HEK293T (cell line): ENCODE measurements at places on chromosomes 12 and 14.

DNA sequence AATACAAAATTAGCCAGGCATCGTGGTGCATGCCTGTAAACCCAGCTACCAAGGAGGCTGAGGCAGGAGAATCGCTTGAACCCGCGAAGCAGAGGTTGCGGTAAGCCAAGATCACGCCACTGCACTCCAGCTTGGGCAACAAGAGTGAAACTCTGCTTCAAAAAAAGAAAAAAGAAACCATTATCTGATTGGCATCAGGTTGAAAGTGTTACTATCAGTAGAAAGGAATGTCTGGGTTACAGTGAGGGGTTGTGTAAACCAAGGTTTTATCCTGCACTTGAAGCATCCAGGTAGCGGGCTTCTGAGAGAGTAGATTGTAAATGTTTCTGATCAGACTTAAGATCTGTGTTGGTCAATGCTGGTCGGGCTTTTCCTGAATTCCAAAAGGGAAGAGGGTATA, 14.1 kb upstream of the OXA1L start:
- no peak for DNase-seq

- DNase-seq, result no peak
These were observed 22.6 kb downstream of the PRKCH start for GRCh38 chr14:61343991-61344405.

DNA sequence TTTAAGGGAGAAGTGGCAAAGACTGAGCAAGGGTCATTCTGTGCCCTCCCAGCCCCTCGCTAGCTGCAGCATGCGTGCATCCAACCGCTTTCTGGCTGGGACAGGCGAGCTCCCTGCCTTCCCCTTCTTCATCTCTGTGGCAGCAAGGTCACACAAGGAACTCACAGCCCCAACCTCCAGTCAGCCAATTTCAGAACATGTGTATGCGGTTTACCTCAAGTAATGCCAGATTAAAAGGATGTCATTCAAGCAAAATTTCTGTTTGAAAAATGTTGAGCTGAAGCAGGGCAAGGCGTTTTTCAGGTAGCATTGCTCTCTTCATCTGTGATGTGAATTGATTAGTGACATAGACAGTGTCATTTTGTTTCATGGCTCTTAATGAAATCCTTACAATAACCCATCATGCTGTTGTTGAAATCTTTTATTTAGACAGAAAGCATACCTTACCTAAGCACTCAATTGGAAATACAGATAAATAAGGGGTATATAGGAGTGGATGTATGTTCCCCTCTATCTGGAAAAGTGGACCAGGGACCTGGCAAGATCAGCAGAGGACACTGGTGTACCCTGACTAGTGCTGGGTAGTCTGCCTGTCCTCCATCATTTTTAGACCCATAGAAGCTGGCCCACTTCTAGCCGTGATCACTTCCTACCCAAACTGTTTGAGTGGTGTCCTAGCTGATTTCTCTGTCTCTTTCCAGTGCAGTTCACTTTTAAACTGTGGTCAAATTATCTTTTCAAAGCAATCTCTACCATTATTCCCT, 82.8 kb upstream of the NEDD1 start:
- DNase-seq, result no peak

DNA sequence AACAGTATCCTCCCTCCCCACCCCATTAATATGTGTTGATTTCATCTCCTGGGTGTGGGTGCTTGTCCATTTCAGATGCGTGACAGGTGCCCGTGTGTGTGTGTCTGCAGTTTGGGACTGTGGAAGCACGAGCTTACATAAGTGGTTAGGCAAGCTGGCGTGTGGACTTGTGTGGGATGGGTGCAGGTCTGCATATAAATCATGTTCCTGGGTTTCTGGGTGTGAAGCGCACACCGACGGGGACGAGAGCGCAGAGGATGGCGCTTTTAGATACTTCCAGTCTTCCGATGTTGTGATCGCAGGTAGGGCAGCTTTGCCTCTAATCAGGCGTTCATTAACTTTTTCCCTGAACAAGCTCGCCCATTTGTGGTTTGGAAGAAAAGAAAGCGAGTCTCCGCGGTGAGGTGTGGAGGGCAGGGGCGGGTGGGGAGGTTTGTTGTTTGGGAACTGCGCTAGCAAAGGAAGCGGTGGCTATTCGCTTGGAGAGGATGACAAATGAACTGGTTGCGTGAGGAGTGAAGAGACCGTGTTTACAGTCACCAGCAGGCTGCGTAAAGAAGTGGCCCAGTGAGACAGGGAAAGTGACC, 865 bp downstream of the RGS6 start:
- peak; percentile 16 for DNase-seq

DNA sequence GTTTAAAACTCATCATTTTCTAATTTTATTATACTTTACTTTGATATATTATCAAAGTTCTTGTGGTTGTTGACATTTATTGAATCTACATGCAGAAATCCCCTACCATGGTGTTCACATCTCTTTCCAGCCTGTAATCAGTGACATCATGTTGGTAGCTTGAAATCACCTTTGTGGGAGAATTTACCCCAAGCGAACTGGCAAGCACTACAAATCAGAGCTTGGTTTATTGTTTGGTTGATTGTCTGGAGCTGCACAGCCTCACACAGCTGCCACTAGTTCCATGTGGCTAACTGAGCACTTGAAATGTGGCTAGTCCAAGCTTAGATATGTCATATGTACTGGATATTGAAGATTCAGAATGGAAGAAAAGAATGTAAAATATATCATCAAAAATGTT, 15.4 kb upstream of the KRT5 start:
- DNase-seq, result no peak

- peak; percentile 86 for DNase-seq
These were observed 9.5 kb downstream of the NOC4L start for GRCh38 chr12:132153501-132154340.

- DNase-seq, result no peak
These were observed 35.1 kb downstream of the ST8SIA1 start for GRCh38 chr12:22299294-22299912.

DNA sequence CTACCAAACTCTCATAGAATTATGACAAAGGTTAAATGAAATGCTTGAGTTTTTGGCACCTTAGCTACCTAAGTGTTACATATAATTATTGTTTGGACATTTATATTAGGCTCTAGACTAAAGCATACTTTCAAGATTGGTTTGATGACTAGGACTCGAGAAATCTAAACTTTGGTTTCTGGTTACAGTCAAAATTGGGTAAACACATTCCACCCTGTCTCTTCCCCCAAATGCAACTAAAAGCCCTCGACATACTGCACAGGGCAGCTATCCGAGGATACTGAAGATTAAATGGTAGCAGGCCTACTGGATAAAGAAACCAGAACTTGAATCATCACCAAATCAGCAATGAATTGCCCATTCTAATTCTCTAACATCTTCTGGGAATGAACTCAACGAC, 369.1 kb downstream of the PRKD1 start:
- DNase-seq, result no peak

- DNase-seq, result no peak
These were observed 43.0 kb downstream of the DIP2B start for GRCh38 chr12:50547742-50548141.

DNA sequence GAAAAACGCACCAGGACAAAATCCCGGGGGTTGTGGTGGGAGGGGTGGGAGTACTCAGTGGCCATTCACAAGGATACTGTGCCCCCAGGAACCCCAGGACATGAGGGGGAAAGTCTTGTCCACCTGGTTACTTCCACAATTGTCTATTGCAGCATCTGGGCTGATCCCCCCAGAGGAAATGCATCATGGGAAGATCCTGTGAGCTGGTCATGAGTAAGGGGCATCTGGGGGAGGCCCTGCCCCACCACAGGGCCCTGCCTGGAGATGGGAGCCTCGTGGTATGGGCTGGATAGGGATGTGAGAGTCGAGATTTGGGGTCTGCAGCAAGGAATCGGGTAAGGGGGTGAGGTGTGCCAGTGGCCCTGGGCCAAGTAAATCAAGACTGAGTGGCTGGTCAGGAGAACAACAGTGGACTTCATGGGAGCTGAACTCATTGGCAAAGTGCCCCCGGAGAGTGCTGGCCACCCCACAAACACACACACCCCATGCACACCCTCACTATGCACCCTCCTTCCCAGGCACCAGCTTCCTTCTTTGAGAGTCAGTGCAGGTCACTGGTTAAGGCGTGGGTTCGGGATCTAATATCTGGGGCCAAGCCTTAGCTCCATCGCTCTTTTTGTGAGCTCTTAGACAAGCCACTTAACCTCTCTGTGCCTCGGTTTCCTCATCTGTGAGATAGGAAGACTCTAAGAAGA, 3.0 kb upstream of the SERPINA1 start:
- no peak for DNase-seq

GRCh38 chr14:97055355-97055754, 258.2 kb downstream of the VRK1 start:
- DNase-seq, result no peak

DNA sequence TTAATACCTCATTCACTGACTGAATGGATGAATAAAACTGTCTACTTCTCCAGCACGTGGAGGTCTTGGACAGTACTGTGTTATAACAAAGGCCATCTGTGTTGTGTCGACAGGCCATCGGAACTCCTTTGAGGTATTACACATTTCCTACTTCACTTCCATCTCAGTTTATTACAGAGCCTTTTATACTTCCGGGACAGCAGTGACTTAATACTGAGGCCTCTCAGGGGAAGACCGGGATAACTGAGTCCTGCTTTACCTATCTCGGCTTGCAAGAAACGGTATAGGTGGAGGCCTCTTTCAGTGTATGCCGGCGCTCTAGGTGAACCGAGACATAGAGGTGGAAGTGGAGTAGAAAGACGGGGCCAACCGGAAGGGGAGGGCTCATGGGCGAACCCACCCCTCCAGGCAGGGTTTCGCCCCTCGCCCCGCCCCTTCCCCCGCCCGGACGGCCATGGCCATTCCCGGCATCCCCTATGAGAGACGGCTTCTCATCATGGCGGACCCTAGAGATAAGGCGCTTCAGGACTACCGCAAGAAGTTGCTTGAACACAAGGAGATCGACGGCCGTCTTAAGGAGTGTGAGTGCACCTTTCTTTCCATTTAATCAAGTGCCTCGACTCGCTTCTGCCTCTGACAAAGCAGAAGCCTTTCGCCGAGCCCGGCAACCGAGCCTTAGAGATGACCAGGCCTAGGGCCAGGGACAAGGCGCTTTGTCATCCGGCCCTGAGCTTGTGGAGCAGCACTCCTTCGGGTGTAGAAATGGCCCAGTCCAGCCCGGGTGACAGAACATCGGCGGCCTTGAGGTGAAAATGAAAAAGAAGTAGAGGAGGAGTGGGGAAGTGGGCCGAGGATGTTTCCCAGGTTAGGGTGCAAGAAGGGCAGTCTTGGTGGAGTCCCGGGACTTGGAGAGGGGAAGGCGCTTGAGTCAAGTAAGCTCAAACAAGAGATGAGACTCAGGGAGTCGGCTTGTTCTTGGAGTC, at the start of gene PSMC6:
TSS of gene PSMC6 (plus strand) at position 477 of the 983 bp plus-strand sequence. CDS start at position 497, 20 bp downstream.
- peak; percentile 96 for DNase-seq

GRCh38 chr14:68791902-68792677, 777 bp downstream of the ZFP36L1 start:
- no peak for DNase-seq

- no peak for DNase-seq
These were observed 88.2 kb downstream of the RASSF9 start for GRCh38 chr12:85747941-85748495.

- no peak for DNase-seq
These were observed 7.3 kb downstream of the ANKLE2 start for GRCh38 chr12:132754160-132754932.

DNA sequence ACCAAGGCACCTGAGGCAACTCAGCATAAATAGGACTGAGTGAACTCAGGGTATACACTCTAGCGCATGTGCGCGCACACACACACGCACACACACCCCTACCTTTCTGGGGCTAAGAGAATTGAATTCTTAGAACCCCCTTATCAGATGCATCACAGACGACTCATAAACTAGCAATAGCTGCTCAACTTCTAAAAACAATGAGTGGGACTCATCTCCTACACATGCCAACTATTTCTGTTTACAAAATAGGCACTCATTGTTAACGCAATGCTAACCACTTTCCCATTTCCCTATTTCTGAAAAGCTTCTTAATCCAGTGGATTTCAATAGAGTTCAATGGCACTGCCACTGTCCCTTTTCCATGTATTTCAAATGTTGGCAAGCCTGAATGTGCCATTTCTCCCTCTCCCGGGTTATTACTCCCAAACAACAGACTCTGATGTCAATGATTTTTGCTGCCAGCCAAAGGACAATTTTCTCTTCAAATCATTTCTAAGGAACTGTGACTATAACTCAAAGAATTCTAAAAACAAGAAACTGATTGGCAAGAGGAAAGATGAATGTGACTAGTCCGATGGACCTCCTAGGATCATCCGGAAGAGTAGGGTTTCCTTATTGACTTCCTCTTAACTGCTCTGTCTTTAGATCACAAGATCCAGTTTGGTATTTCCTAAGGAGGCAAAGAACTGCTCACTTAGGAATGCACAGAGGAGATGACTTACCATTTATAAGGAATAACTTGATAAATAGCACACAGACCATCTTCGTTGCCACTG, 48.8 kb downstream of the SLC38A1 start:
- no peak for DNase-seq

- no peak for DNase-seq
These were observed 46.8 kb downstream of the ACACB start for GRCh38 chr12:109163167-109163566.

DNA sequence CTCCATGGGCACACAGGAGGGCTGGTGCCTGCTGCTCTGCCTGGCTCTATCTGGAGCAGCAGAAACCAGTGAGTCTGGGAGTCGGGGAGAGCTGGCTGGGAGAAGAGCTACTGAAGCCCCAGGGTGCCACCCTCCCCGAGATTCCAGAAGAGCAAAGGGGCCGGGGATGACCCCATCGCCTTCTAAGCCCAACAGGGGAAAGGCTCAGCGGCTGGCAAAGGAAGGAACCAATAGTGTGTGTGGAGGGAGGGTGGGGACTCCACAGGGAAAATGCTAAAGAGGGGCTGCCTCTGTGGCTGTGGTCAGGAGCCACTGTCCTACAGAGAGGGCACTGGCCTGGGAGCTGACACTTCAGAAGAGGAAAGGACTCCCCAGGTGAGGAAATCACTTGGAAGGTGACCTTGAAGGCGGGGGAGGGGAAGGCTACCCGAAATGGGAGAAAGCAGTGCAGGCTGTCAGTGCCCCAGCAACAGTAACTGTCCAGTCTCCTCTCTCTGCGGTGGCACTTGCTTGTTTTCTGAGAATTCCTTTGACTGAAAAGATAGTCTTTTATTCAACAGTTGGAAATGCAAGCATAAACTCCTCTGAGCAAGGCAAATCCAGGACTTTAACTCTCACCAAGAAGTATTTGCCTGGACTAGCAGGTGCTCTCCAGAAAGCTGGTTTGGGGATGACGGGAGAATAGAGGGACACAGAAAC, 552 bp downstream of the TAPBPL start:
- no peak for DNase-seq

DNA sequence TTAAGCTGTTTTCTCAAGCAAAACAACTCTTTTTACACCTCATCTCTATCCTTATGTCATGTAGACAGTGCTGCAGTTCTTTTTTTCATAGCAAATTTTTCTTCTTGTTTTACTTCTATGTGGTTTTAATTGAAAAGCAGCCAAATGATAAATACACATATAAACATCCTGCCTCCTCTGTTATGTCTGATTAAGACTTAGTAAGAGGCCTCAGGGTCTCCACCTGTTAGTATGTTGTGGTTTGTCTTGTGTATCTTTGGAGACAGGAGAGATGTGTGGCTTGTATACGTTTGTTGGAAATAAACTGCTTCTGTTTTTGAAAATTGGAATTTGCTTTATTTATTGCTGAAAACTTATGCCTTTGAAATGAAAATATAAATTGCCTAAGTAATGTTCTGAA, 32.0 kb downstream of the PEX5 start:
- DNase-seq, result no peak

GRCh38 chr12:124395284-124395752, 100.4 kb downstream of the RFLNA start:
- DNase-seq, result no peak
